ENCODE measurements at places on chromosomes 1 and 21.

DNA sequence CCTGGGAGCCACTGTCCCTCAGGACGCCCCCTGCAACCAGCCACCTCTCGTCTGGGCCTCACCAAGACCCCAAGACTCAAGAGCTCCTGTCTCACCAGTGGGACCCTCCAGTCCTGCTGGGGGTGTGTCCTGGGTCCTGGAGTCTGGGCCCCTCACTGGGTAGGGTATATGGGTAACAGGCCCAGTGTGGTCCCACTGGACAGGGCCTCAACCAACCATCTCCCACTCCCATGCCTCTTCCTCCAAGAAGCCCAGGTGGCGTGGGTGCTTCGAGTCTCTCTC, 725 bp upstream of the VWA1 start:
- no peak for DNase-seq

- no peak for DNase-seq
These were observed 65.7 kb downstream of the ST6GALNAC3 start for GRCh38 chr1:76140227-76140626.

- no peak for DNase-seq
These were observed 51.3 kb upstream of the LRRN2 start for GRCh38 chr1:204736836-204737235.

- no peak for DNase-seq
These were observed 56.2 kb downstream of the DISC1 start for GRCh38 chr1:231682779-231683178.

- peak; percentile 23 for DNase-seq
These were observed 6.6 kb downstream of the LIN28A start for GRCh38 chr1:26417111-26417759.
